Activated CD4-positive, alpha-beta memory T cell treated with anti-CD3 and anti-CD28 coated beads for 36 hours (primary cell): ENCODE measurements at places on chromosomes 1 and 21. TPM values are rescaled to one million over a fixed set of nuclear protein-coding genes. Genes with fewer than 3 reads are reported as not detected.

NUAK2 gene
- total RNA-seq: 4.5 TPM

HPCAL4 gene
- 0.61 TPM for total RNA-seq

AIM2 gene
- 224 TPM for total RNA-seq

DNA sequence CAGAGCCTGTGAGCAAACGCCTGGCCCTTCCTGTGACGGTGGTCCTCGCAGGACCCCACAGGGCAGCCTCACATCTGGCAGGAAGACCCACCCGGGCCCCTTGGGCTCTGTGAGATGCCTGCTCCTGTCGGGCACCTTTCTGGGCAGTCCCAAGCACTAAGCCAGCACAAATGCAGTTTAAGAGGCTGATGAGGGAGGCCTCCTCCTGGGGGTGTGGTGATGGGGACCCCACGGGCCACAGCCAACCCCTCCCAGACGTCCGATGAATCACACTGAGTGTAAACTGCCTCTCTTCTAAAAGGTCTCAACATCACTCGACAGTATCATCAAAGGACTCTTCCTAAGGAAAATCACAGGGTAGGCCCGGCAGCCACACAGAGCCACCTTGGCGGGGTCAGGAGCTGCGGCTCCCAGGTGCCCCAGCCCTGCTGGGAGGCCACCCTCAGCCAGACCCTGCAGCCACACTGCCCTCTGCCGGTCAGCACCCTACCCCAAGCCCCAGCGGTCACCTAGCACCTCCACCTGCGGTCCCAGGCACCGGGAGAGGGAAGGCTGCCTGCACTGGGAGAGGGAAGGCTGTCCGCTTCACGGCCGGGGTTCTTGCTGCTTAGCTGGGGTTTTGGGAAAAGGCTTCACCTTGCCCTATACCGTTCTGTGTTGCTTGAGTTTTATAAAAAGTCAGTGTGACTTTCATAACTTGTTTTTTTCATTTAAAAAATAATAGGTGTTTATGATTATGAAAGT is 3.9 kb upstream of the PRKCZ start:
- peaks cover 12% of the 10 kb centered on the region for H3K4me1 ChIP-seq
- H3K27me3 ChIP-seq: peaks cover 14% of the 10 kb centered on the region
- no peak overlapping the region for H3K27ac ChIP-seq
- H3K4me3 ChIP-seq: no peak overlapping the region

GRCh38 chr1:150791585-150791984 is 16.5 kb downstream of the CTSK start:
- H3K4me3 ChIP-seq: no peak overlapping the region
- H3K27me3 ChIP-seq: no peaks in the 10 kb centered on the region
- no peak for DNase-seq
- no peak overlapping the region for H3K27ac ChIP-seq
- no peaks in the 10 kb centered on the region for H3K36me3 ChIP-seq

DNA sequence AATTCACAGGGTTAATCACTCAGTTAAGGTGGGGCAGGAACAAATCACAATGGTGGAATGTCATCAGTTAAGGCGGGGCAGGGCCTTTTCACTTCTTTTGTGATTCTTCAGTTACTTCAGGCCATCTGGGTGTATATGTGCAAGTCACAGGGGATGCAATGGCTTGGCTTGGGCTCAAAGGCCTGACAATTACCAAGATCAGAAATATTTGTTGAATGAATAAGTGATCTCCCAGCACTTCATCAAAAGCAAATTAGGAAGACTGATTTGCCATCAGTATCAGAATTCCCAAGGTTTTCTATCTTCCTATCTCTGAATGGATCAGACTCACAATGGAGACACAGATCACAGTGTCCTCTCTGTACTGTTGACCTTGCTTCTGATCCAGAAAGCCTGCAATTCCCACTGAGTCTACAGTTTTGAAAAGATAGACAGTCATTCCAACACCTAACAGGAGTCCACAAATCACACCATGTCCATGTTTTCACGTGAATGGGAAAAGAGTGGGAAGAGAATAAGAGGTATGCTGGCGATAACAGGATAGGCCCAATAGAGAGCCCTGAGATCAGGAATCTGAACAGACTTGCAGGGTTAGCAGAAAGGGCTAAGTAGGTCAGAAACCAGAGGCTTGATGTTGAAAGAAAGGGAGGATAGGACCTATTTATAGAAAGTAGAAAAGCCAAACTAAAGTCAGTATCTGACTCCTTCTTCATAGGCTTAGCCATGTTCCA is 75.3 kb downstream of the KCNK1 start:
- DNase-seq: no peak
- no peaks in the 10 kb centered on the region for H3K36me3 ChIP-seq
- no peak overlapping the region for H3K4me3 ChIP-seq
- no peaks in the 10 kb centered on the region for H3K4me1 ChIP-seq

DNA sequence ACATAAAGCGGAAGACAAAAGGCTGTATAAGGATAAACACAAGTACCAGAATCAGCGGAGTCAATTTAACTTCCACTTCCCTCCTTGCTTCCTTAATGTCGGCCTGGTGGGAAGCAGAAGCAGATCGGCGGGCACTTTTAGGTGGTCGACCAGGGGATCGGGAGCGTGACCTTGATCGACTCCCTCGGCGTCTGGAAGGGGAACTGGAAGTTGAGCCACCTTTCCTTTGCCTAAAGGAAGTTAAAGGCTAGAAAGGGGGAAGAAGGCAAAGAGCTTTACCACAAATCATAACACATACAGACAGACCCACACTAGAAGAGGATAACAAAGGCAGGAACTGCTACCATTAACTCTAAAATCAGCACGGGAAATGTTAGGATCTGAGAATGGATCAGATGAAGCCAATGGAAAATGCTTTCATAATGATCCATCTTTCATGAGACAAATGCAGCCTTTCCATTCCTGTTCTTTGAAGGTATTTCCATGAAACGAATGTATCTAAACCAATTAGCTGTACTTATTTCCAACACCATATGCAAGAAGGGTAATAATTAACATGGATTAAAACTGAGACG is 5.7 kb downstream of the LBR start:
- H3K4me3 ChIP-seq: no peak overlapping the region
- no peaks in the 10 kb centered on the region for H3K27me3 ChIP-seq
- no peak for DNase-seq
- no peak overlapping the region for H3K27ac ChIP-seq

GRCh38 chr1:56798053-56798471 is 21.1 kb downstream of the FYB2 start:
- DNase-seq: no peak
- H3K27me3 ChIP-seq: peaks cover 8% of the 10 kb centered on the region
- no peaks in the 10 kb centered on the region for H3K36me3 ChIP-seq
- H3K4me3 ChIP-seq: no peak overlapping the region
- H3K27ac ChIP-seq: no peak overlapping the region
